ENCODE measurements at places on chromosomes 3 and 15.
A peak's percentile ranks its signal among the peaks of the same experiment; 100 is the strongest.

DNA sequence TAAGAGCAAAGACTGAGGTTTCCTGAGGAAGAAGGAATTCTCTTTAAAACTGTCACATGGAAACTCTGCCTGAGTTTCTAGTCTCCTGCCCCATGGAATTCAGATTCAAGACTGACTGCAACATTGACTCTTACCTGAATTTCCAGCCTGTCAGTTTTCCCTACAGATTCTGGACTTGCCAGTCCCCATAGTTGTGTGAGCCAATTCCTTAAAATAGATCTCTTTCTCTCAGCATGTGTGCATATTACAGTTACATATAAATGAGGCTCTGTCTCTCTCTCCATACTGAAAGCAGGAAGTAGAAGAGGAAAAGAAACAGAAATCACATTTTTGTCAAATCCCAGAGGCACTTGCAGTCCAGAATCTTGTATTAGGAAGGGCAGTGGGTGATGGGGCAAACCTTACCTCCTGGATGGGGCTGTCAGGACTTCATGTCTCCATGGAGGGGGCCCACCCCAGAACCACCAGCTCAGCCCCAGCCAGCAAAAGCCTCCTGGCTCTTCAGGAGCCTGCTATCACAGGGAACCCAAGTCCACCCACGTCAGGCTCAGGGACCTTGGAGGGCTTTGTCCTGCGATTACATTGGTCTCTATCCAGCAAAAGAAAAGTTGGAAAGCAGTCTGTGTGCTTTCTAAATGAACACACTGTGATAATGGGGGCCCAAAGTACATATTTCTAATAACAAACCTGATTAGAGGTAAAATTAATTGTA is 18.8 kb upstream of the GOLGA8J start:
- DNase-seq = no peak

- DNase-seq = no peak
Observed at GRCh38 chr3:79809106-79809505, 41.3 kb upstream of the ROBO1 start.

GRCh38 chr3:173395412-173396181 is 1.9 kb upstream of the NLGN1 start:
- DNase-seq = peak; percentile 61

DNA sequence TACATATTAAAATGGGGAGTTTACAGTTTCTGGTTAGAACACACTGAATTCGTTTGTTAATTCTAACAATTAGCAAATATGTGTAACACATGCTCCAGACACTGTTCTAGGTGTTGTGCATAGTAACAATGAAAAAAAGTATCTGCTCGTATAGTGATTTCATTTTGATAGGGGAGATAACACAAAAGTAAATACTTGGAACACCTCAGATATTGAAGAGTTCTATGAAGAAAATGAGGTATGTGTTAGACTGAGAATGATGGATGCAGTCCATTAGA is 6.8 kb upstream of the TMF1 start:
- DNase-seq = no peak

DNA sequence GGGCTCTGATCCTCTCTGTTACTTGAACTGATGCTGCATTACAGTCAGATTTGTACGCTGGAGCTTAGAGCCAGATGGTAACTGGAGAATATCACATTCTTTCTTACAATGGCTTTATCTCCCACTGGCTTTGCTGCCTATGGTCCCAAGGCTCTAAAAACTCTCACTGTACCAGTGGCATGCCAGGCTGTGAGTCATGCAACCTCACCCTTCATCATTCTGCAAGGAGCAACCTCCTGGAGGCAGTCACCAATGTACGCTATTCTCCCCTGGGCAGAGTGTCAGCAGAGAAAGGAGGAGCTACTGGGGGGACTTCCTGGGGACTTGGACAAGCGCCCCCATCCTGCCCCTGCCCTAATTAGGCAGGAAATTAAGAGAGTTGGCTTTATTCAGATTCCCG is 97.9 kb upstream of the EIF1B start:
- DNase-seq = no peak

GRCh38 chr3:182592747-182593146 is 200.6 kb upstream of the ATP11B start:
- DNase-seq = no peak

- DNase-seq = no peak
Observed at GRCh38 chr3:175357758-175358157, 498.6 kb downstream of the NAALADL2 start.

DNA sequence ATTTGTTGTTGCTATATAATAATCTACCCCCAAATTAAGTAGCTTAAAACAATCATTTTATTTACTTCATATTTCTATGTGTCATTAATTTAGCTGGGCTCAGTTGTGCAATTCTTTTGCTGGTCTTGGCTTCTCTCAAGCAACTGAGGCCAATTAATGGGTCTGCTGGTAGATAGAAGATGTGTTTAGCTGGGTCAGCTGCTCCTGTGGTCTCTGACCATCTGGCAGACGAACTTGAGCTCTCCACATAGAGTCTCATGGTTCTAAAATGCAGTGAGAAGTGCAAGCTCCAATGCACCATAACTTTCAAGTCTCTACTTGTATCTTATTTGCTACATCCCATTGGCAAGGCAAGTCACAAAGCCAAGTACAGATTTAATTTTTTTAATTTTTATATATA is 515.6 kb downstream of the ZIC1 start:
- no peak for DNase-seq

DNA sequence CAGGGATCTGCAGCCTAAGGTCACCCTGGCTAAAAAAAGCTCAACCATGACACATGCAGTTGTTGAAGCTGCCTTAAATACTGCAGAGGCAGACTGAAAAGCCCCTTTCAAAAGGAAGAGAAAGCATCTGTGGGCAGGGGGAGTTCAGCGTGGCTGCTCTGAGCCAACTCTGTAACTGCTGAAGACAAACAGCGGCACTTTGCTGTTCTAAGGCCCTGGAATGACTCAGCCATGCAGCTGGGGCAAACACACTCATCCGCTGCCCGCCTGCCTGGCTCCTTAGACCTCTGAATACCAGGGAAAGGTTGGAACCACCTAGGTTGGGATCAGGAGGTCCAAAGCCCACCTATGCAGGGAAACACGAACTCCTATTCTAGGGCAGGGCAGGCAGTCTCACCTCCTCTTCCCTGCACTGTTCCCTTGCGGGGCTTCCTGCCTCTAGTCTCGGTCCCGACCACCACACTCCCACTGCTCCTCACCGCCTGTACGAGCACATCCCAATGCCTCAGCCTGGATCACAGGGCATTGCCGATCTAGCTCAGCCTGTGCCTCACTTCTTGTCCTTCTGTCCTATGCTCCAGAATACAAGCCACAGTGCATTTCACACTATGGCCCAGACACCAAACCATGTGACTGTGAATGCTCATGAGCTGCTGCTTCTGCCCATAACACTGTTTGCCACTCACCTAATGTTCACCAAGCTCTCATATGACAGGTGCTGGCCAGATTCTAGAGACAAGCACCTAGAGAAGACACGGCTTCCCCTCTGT is 6.6 kb upstream of the MUSTN1 start:
- no peak for DNase-seq

DNA sequence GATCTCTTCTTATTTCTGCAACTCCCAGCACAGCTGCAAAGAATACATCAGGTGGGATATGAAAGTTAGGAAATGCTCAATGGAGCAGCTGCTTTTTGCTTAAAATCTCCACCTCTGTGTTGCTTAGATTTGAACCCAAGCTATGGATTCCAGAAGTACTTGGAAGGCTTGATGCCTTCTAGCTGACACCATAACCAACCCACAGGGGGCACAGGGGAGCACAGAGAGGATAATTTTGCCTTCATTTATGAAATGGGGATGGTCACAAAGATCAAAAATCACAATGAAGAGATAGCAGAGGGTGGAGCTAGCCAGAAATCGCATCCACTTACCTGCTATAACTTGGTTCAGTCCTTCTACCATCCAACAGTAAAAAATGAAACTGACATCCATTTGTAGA is 75.7 kb downstream of the DUT start:
- DNase-seq = no peak

GRCh38 chr15:77557144-77557543 is 75.6 kb downstream of the LINGO1 start:
- DNase-seq = no peak

DNA sequence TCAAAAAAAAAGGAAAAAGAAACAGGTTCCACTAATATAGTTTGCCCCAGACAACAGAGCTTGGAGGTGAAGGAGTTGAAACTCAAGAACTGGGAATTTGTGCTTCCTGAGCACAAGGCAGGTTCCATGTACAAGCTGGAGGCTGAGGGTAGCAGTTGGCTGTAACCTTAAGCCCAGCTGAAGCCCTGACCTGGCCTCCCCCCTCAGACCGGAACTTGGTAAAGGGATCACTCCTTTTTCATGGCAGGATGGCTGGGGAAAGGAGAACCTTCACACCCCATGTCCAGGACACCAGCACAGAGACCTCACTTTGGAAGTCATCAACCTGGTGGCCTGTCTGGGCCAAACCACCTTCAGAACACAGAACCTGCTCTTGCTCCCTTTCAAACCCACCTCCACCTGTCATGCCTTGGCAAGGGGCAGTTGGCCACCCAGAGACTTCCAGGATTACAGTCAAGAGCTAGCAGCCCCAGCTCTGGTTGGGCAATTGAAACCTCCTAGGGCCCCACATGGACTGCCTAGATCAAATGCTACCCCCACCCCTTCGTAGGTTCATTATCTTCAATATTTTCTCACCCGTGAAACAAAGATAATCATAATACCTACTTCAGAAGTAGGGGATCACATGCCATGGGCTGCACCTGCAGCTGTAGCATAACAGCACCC is 3.5 kb downstream of the RPL29 start:
- no peak for DNase-seq

GRCh38 chr15:40463886-40464545 is 6.8 kb upstream of the CHST14 start:
- DNase-seq = no peak

DNA sequence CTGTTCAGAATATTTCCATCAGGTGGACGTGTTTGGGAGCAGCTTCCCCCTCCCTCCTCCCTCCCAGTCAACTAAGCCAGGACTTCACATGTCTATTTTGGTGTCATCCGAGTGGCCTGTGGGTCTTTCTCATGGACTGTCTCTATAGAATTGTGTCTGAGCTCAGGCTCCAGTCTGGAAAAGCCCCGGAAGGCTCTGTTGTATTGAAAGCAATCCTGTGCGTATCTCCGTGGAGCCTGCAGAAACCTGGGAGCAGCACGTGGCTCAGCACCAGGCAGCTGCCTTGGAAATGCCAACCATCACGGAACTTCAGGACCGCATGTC is 25.2 kb downstream of the COLQ start:
- no peak for DNase-seq

- no peak for DNase-seq
Observed at GRCh38 chr3:62587169-62587568, 213.8 kb upstream of the FEZF2 start.

DNA sequence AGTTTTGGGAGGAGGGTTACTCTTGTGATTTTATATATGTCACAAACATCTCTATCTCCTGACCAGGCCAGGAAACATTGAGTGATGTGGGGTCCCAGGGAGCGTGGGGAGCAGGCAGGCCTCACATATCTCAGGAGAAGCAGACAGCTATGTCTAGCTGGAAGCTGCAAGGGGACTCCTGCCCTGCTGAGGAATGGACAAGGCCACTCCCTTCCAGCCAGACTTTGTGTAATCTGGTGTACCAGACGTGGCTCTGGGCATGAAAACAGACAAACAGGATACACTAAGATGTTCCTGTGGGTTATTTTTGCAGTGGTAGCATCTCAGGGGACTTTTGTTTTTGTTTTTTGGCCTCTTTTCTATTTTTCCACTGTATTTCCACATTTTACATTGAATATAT is 23.2 kb downstream of the CYP8B1 start:
- no peak for DNase-seq

GRCh38 chr3:188119846-188120245 is 34.1 kb upstream of the LPP start:
- DNase-seq = no peak

- no peak for DNase-seq
Observed at GRCh38 chr3:32613183-32613582, 42.5 kb upstream of the DYNC1LI1 start.

- DNase-seq = no peak
Observed at GRCh38 chr3:57068437-57069089, 8.1 kb downstream of the SPATA12 start.

DNA sequence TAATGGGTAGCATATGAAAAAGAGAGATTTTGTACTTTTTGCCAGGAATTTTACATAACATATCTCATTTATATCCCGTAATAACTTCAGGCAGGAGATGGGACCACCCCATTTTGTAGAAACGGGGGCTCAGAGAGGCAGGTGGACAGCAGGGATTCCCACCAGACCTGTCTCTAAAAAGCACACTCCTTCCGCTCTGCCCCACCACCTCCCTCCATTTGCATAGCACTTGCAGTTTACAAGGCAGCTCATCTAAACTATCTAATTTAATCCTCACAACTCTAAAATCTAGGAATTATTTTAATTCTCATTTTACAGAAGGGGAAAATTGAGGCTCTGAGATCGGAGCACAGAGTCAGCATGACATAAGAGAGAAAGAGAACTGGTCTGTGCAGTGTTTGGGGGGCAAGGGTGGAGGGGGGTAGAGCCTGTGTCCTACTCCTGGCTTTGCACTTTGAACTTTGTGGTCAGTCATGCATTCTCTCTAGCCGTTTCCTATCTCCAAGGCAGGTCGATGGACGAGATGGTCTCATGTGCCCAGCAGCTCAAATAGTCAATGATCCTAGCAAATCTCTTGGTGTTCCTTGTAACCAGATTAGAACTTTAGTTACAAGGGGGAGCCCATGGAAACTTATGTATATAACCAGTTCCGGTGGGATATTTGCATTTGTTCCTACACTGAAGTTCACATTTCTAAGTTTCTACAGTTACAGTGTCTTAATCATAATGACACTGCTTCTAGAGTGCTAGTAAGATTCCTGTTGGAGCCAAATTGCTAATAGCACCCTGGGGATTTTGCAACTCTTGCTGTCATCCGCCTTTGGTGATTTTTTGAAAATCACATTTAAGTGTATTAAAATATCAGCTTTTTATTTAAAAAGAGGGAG is 18.6 kb downstream of the CRYGS start:
- no peak for DNase-seq

DNA sequence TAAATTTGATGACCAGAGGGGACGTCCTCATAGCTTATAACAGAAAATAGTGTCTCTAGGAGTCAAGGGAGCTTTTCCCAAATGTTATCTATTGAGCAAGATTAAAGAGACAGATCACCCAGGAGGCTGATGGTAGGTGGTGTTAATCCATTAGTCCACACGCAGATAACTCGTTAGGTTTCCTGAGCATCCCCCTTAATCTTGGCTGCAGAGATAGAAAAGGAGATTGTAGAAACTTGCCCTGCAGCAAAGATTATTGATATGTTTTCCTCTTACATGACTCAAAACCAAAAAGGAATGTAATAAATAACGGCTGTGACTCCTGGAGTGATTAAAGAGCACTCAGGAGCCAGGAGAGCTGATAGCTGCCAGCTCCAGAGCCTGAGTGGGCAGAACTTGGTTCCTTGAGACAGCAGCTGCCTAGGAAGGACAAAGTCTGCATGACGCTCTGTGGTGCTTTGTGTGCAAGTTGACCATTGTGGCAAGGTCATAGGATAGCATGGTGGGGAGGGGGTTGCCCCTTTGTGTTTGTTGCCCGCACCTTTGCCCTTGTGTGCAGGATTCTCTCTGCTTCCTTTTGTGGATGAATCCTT is 234.8 kb downstream of the PTPRG start:
- DNase-seq = no peak

All from Caco-2 (cell line).